ENCODE measurements at places on chromosomes 4 and X.

GRCh38 chr4:19193274-19193981 is 1058.3 kb upstream of the SLIT2 start:
- DNase-seq: no peak

DNA sequence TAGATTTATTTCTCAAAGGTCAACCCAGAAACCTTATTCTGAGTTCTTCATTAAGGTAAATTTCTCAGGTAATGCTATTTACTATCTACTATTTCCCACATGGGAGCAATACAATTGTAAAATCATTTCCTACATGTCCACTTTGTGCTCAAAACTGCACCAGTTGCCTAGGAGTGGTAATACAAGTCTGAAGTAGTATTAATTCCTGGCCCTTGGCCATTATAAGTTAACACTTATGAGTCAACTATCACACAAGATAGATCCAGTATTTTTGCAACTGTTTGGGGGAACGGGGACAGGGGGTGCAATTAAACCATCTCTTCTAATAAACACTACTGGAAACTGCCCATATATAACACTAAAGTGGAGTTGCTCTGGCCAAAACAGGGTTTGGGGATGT is 48.9 kb downstream of the ACSL4 start:
- no peak for DNase-seq

DNA sequence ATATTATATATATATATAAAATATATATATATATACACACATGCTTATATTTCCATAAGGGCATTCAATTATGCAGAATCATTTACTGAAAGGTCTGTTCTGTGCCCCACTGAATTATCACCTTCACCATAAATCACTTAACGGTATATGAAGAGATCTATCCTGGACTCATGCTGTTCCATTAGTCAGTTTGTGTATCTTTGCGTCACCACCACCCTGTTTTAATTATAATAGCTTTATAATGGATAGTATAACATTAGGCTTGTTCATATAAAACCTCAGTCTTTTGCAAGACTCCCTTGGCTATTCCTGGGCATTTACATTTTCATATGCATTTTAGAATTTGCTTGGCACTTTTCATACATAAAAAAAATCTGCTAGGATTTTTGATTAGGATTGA is 19.1 kb downstream of the WDR17 start:
- DNase-seq: no peak

DNA sequence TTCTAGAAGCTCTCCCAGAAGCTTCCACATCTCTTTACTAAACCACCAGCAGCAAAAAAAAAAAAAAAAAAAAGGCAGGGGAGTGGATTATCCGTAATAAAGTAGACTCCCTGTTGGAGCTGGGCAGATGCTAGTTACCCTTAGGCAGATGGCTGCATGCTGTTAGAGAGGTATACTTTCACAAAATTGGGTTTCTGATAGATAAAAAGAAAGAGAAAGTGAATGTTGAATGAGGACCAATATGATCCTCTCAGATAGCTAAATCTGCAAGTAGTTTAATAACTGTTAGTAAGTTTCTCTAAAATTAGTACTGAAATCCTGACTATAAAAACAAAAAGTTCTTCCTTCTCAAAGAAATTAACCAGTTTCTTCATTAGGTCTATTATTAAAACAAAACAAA is 195.4 kb downstream of the ANAPC10 start:
- no peak for DNase-seq

DNA sequence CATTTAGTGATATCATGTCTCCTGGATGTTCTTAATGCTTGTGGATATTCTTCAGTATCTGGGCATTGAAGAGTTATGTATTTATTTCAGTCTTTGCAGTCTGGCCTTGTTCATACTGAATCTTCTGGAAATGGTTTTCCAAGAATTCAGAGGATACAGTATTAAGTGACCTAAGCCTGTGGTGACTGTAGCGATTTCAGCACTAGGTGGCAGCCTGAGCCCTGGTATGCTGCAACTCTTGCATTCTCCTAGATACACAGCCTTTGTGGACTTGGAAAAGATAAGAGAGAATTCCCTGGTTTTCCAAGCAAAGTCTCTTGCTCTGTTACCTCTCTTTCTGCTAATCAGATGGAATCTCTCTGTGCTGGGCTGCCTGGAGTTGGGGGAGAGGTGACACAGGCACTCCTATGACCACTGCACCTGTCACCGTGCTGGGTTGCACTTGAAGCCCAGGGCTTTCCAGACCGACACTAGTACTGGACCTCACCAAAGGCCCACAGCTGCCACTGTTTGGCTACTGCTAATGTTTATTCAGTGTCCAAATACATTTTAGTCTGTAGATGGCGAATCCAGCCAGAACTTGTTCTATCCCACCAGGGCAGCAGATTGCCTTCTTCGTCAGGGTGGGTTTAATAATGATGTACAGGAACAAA is 19.3 kb upstream of the SPIN2A start:
- no peak for DNase-seq

DNA sequence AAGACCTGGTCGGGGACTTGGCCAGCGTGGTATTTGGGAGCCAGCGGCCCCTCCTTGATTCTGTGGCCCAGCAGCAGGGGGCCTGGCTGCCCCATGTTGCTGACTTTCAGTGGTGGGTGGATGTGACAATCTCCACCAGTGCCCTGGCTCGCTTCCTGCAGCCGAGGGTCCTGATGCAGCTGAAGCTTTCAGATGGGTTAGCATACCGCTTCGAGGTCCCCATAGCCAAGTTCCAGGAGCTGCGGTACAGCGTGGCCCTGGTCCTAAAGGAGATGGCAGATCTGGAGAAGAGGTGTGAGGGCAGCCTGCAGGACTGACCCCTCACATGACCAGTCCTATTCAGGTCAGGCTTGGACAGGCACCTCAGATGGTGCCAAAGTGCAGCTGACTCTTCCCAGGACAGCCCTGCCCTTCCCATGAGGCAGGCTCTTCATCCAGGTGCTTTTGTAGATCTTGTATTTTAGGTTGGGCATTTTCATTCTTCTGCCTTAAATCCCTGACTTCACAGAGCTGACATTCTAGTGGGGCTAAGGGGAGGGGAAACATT is 15.1 kb downstream of the LNX1 start:
- DNase-seq: no peak

- DNase-seq: no peak
Measured at GRCh38 chr4:162392946-162393345, 229.1 kb upstream of the FSTL5 start.

DNA sequence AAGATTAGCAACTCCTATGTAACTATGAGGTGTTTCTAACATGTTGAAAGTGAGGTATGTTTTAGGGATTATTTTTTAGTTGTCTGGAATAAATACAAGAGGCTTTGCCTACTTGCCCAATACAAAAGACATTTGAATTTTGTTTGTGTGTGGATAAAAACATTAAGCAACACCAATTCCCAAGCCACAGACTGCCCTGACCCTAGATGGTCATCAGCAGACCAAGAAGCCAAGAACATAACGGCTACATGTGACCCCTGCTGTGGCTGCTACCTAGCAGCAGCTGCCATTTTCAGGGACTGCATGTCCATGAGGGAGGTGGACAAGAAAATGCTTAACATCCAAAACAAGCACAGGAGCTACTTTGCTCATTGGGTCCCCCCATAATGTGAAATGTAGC is 70.5 kb upstream of the QRFPR start:
- no peak for DNase-seq

DNA sequence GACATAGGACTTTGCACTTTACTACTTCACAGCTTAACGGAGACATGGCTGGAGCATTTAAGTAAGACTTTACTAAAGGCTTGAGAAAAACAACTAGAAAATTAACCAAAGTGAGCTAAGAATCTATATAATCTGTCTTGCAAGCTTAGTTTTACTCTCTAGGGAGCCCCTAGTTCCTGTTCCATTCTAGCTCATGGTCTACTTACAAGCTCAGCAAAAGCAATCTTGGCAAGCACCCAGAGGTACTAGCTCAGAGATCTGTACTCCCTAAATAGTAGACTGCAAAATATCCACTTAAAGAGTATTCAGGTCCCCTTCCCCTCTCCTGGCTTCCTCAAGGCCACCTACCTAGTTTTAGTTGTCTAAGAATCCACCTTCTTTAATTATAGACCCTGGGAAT is 469.0 kb downstream of the IDS start:
- DNase-seq: no peak

GRCh38 chrX:68252664-68253063 is 180.6 kb downstream of the OPHN1 start:
- no peak for DNase-seq

DNA sequence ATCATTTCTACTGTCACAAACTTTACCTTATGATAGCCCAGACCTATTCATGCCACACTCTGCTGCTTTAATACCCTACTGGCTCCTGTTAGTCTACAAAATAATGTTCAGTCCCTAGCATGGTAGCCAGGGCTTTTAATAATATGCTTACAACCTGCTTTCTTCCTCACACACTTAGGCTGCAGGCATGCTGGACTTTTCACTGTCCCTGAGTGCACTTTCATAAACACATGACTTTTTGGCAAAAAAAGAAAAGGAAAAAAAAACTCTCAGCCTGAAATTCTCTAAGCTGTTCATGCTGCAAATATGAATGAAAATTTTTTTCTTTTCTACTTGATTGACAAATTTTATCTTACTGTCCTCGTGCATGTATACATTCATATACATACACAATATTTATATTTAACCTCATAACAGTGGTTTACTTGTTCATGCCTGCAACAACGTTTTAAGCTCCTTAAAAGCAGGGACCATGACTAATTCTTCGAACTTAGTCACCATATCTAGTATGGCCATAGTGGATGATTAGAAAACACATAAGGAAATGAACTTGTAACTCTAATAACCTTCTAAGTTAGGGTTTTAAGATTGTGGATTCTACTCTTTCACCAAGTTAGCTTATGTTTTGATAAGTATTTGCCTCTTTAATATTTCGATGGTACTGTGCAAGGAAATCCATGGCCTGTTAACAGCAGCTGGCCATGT is 229.5 kb downstream of the SPCS3 start:
- no peak for DNase-seq

DNA sequence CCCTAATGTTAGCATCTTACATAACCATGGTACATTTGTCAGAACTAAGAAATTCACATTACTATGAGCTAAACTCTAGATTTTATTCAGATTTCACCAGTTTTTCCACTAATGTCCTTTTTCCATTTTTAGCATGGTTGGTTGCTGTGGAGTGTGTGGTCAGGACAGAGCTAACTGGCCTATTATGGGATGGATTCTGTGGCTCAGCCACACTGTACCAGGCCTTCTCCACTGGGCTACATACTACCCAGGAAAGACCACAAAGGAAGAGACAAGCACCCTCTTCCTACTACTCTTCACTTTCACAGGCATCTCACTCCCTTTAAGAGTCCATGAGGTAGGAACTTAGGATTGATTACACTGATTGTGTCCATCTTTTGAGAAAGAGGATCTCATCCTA is 67.4 kb downstream of the ZNF827 start:
- DNase-seq: no peak

GRCh38 chr4:141311246-141312204 is 90.8 kb downstream of the ZNF330 start:
- DNase-seq: no peak

DNA sequence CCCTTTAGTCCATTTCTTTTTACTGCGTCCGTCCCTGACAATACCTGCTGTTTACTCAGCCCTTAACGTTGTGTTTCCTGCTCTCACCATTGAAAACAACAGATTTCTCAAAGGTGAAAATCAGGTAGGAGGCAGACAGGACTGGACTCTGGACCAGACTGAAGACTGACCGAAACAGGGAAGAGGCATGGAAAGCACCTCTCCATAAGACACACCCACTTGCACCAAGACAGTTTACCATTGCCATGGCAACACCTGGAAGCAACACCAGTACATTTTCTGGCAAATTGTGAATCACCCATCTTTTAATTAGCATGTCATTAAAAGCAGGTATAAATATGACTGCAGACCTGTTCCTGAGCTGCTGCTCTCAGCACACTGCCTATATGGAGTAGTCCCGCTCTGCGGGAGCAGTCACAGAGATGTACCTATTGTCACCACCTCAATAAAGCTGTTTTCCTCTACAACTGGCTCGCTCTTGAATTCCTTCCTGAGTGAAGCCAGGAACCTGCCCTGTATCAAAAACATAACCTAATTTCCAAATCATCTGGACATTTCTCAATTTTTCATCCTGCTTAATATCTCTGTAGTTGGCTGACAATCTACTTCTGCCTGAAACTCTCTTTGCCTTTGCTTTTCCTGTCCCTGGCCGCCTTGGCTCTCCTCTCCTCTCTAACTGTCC is 117.0 kb downstream of the RNF150 start:
- DNase-seq: no peak

GRCh38 chr4:107363125-107363524 is 327.0 kb upstream of the DKK2 start:
- no peak for DNase-seq

GRCh38 chr4:20259707-20260106 is 8.0 kb downstream of the SLIT2 start:
- DNase-seq: no peak

GRCh38 chr4:184558996-184559395 is 84.6 kb upstream of the IRF2 start:
- no peak for DNase-seq

DNA sequence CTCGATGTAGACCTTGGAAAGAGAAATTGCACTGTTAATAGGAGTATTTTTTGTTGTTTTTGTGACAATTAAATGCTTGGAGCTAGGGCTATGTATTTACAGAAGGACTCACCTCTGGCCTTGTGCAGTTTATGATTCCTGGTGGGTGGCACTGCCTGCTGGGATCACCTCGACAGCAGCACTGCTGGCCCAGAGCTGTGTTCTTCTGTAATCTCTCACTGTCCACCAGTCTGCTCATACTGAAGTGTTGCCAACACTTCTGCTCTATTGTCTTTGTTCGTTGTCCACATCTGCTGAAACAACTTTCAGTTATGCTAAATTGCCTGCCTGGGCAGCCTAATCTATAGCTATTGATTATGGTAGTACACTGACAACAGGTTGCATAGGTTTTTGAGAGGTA is 194.4 kb upstream of the ANK2 start:
- no peak for DNase-seq

- DNase-seq: no peak
Measured at GRCh38 chrX:97766501-97767095, 882.9 kb downstream of the RPA4 start.

- DNase-seq: no peak
Measured at GRCh38 chr4:180134091-180134866, 2108.9 kb upstream of the TENM3 start.

DNA sequence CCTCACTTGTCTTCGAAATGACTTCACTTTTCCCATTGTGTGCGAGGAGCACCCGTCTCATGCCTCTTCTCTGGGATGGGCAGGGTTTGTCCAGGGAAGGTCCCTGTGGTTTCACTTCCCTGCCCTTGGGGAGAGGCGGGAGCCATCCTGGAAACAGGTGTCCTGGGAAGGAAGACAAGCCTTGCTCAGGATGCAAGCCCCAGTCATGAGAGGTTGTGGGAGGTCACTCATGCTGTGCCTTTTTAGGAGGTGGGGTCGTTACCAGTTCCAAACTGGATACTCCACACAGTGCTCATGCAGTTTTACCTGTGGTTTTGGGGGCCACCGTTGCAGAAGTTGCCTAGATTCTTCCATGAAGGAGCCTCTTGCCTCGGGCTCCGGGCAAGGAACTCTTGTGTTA is 3.8 kb downstream of the RGS12 start:
- DNase-seq: no peak

GRCh38 chr4:123364906-123365305 is 31.7 kb upstream of the SPRY1 start:
- DNase-seq: no peak

Data from CD4-positive, alpha-beta T cell treated with Interleukin-4 for 4 hours (primary cell).